ENCODE measurements at places on chromosomes 6 and 20.

GRCh38 chr20:45470937-45471336 lies 1.4 kb downstream of the WFDC2 start:
- no peak for DNase-seq

DNA sequence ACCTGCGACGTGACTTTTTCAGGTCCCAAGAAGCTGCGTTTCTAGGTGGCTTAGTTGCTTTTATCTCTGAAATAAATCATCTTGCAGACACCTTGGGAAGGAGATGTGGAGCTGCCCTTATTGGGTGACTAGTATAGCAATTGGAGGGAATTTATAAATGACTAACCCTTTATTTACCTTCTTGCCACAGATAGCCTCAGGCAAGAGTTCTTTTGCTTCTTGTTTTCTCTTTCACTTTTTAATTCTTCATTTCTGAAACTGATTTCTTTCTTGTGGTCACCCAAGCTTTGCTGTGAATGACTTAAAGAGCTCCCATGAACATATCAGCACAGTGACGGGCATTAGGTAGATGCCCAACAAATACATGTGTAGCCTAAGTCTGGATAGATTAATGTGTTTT lies 3.0 kb downstream of the ADGRF4 start:
- DNase-seq, result no peak

GRCh38 chr20:53524589-53525312 lies 68.9 kb downstream of the ZNF217 start:
- DNase-seq, result no peak

GRCh38 chr6:88764081-88764480 lies 199.3 kb downstream of the RNGTT start:
- no peak for DNase-seq

- DNase-seq, result no peak
Observed at GRCh38 chr6:44733868-44734267, 346.4 kb downstream of the CDC5L start.

GRCh38 chr6:142416179-142416578 lies 114.4 kb downstream of the ADGRG6 start:
- no peak for DNase-seq

GRCh38 chr6:135493218-135493961 lies 4.2 kb downstream of the AHI1 start:
- no peak for DNase-seq

DNA sequence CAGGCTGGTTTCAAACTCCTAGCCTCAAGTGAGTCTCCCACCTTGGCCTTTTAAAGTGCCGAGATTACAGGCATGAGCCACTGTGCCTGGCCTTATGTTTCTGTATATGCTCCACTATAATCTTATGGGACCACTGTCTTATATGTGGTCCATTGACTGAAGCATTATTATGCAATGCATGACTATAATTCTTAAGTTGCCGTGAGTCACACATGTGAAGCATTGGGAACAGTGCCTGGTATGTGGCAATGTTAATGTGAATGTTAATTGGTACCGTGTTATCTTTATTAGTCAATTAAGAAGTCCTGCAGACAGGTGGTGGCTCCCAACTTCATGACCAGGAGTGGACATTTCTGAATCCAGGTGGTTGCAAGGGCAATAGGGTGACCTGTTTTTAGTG lies 14.7 kb upstream of the ASXL1 start:
- DNase-seq, result no peak

DNA sequence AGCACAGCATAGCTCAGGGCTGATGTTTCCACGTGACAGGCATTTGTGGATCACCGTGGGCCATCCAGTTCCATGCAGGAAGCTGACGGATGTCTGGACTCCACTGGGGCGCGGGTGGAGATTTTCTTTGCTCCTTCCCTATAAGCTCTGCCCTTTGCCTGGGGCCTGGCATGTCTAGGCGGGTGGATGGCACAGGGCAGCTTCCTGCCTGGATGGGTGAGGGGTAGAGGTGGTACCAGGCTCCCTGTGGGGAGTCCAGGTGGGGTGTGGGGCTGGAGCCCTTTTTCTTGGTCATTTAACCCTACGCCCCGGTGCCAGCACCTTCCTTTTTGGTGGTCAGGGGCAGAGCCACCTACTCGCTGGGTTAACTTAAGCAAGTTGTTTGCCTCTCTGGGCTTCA lies 10.4 kb downstream of the FAM110A start:
- no peak for DNase-seq

- no peak for DNase-seq
Observed at GRCh38 chr6:166477647-166478365, 95.1 kb upstream of the MPC1 start.

DNA sequence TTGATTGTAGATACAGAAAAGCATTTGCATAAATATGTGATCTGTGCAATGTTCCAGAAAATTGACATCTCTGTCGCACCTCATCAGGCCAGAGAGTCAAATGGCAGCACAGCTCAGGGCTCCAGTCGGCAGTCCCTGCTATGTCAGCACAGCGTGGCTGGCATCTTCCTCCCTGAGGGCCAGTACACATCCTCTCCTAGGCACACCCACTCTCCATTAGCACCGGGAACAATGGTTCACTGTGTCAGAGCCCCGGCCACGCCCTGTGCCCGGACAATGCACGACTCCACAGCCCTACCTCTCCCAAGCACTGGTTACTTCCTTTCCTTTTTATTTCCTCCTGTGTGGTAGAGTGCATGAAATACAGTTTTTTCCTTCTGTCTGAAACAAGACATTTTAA lies 114.9 kb downstream of the FOXC1 start:
- DNase-seq, result no peak

- no peak for DNase-seq
Observed at GRCh38 chr6:136085370-136086115, 164.6 kb downstream of the MTFR2 start.

DNA sequence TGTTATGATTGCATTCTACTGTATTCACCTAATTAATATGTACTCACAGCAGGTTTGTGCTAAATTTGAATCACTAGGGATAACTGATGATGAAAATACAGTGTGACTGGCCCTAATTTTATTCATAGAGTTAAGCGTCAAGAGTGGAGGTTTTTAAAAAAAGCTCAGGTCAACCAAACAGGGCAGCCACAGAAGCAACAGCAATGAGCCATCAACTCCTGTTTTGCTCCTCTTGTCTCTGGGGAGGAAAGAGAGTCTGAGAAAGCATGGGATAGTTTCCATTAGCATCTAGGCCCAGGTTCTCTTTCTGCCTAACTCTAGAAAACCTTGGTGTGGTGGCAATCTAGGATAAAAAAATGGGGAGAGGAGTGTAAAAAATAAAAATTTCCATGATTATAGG lies 122.1 kb downstream of the OGFRL1 start:
- no peak for DNase-seq

- no peak for DNase-seq
Observed at GRCh38 chr20:58056921-58057686, 171.3 kb downstream of the ANKRD60 start.

DNA sequence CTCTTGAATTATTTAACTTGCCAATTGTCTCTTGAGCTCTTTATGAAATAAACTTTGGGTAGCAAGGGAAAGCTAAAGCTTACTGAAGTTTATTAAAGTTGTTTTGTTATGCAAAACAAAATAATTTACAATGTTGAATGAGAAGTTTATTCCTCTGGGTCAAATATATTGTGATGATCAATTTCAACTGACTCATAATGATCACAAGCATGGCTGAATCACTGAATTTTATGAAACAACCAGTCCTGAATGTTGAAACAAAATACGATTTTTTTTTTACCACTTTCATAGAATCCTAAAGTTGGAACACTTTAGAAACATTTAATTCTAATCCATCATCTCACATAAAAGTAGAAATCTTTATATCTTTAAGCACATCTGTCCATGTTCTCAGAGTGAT lies 110.3 kb downstream of the RWDD2A start:
- no peak for DNase-seq

DNA sequence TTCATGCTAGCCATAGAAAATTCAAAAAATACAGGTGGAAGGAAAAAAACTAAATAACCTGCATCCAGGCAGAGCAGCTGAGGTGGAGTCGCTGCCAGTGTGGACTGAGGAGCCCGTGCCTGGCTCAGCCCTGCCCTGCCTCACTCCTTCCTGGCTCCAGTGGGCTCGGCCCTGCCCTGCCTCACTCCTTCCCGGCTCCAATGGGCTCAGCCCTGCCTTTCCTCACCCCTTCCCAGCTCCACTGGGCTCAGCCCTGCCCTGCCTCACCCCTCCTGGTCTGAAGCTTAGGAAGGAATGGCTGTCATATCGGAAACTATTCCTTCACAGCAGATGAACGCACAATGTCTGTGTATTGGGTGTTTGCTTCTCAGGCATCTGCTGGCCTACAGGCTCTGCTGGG lies 142.1 kb downstream of the SMOC2 start:
- DNase-seq, result no peak

- DNase-seq, result no peak
Observed at GRCh38 chr6:52523378-52524142, 53.3 kb downstream of the TRAM2 start.

- no peak for DNase-seq
Observed at GRCh38 chr6:47934023-47934422, 152.2 kb downstream of the OPN5 start.

DNA sequence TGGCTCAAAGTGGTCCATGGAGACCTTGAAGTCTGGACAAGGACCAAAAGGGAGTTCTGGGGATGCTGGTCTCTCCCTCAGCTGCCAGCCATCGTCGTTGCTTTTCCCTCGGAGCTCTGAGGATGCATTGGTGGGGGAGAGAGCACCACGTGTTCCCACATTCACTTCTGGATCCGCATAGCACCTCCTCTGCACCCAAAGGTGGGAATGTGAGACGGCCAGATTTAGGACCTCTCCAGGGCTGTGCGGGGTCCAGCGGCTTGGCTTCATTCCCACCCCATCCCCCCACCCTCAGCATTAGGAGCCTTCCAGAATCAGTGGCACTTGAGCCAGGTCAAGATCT lies 1.1 kb downstream of the EPB41L1 start:
- no peak for DNase-seq

- DNase-seq, result no peak
Observed at GRCh38 chr6:30386166-30386565, 41.2 kb downstream of the RPP21 start.

- no peak for DNase-seq
Observed at GRCh38 chr20:62707276-62707920, 1.2 kb upstream of the NTSR1 start.

DNA sequence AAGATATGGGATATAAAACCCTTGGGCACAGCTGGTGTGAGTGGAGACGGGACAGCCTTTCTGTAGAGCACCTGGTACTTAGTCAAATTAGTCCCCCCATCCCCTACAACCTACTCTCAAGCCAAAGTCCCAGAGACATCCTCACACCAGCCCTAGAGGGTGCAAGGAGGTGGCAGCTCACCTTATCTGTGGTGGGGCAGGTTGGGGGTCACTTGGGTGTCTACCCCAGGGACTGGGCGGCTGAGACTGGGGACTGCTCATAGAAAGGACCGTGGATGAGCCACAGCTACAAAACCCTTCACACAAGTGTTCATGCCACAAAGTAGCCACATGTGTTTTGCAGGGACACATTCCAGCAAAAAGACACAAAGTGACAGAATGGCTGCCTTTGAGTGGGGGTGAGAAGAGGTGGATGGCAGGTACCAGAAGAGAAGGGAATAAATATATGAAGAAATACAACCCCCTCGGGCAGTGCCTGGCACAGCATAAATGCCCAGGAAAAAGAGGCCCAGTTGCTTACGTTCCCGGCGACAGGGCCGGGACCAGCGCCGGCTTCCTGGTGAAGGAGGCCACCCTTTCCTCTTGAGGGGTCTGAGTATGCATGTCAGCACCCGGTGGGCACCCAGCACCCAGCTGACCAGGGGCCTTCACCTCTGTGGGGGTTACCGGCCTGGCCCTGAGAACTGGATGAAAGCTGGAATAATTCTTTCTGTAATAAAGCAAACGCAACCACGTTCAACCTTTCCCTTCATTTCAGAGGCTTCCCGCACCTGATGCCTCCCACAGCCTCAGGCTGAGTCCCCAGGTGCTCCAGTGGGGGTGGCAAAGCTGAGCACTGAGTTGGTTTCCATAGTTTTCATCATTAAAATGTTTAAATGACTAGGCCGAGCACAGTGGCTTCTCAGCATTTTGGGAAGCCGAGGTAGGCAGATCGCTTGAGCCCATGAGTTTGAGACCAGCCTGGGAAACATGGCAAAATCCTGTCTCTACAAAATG lies 14.4 kb upstream of the CEBPB start:
- no peak for DNase-seq

DNA sequence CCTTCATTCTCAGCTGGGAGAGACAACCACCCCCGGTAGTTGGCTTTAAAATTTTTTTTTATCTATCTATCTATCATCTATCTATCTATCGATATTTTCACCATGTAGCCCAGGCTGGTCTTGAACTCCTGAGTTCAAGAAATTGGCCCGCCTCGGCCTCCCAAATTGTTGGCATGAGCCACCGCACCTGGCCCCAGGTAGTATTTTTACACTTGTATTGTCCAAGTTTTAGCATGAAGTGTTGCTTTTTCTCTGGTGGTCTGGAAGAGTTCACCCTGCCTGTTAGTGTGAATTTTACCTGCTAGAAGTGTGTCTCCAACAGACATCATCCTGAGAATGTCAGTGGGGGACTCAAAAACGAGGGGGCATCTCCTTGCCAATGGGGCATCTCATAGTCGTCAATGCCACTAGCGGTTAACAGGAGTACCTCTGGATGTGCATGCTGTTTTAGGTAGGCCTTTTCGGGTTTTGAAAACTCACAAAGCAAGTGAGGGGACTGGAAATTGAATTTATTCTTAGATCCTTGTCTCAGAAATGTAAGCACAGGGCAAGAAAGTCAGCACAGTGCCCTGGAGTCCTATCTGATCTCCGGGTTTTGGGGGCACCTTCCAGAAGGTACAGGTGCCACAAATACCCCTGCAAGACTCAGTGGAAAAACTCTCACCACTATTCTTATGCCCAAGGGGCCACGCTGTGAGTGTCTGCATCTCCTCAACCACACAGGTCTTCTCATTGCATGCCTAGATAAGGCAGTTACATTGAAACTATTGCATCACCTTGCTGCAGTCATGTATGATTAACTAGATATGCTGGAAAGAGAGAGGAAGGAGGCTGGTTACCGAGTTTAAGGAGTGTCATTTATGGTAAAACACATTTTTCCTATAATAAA lies 37.1 kb downstream of the TNFAIP3 start:
- DNase-seq, result peak; percentile 75

DNA sequence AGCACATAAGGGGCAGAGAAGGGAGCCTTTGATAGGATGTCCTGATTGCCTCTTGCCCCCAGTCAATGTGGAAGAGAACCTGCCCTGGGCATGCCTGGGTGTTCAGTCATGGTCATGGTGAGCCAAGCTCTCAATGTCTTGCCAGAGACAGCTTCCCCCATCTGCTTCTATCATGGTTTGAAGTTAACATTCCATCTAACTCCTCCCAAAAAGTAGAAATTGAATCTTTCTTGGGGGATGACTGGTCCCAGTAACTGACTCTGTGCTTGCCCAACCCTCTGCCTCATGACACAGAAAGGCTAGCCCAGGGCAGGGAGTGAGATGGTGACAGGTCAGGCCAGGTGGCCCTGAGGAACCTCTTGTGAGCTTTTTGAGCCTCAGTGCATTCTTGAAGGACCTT lies 60.1 kb downstream of the ADTRP start:
- DNase-seq, result no peak

- no peak for DNase-seq
Observed at GRCh38 chr20:61254881-61255626, 3.0 kb downstream of the CDH4 start.

- DNase-seq, result peak; percentile 37
Observed at GRCh38 chr6:134111062-134111677, 58.7 kb upstream of the SLC2A12 start.

- DNase-seq, result no peak
Observed at GRCh38 chr6:109339906-109340678, 42.2 kb downstream of the CD164 start.

Measured in stimulated activated CD4-positive, alpha-beta T cell treated with anti-CD3 and anti-CD28 coated beads, Interleukin-15, amount 100 ng/mL, for 24 hours (primary cell).